Cardiac muscle cell (in vitro differentiated cells and primary cell): ENCODE measurements at places on chromosomes 7 and 10.

GRCh38 chr10:84407388-84408049, 79.1 kb downstream of the CCSER2 start:
- DNase-seq, result no peak

GRCh38 chr7:105010504-105011130, 3.4 kb upstream of the KMT2E start:
- no peak for DNase-seq

DNA sequence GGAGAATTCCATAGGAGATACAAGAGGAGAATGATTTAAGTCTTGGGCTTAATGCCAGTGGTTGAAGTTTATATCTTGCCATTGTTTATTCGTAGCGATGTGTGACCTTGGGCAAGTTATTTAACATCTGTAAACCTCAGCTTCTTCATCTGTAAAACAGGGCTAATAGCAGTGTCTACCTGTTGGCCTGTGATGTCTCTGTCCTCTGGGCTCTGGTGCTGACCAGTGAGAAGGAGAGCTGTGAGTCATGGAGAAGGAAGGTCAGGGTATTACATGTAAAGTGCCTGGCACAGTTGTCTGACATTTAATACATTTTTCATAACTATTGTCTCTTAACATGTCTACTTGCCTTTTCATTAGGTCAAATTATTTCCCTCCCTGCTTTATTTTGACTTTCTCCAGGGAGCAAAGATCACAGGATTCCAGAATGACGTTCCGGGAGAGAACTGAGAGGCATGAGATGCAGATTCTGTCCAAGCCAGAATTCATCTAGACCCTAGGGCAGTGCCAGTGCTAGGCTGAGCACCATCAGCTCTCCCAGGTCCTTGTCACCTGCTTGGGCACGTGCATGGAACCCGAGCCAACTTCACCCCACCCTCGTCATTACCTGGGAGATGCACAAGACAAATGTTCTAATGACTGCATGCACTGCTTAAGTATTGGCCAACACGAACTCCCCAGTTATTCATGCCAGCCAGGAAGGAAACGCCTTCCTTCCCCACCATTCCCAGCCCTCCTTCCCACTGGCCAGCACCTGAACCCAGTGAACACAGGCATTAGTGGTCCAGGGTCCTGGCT, 187.9 kb downstream of the DPY19L1 start:
- no peak for DNase-seq

GRCh38 chr7:42115795-42116194, 121.2 kb downstream of the GLI3 start:
- no peak for DNase-seq

- no peak for DNase-seq
Observed at GRCh38 chr7:140435252-140435895, 31.5 kb downstream of the RAB19 start.

DNA sequence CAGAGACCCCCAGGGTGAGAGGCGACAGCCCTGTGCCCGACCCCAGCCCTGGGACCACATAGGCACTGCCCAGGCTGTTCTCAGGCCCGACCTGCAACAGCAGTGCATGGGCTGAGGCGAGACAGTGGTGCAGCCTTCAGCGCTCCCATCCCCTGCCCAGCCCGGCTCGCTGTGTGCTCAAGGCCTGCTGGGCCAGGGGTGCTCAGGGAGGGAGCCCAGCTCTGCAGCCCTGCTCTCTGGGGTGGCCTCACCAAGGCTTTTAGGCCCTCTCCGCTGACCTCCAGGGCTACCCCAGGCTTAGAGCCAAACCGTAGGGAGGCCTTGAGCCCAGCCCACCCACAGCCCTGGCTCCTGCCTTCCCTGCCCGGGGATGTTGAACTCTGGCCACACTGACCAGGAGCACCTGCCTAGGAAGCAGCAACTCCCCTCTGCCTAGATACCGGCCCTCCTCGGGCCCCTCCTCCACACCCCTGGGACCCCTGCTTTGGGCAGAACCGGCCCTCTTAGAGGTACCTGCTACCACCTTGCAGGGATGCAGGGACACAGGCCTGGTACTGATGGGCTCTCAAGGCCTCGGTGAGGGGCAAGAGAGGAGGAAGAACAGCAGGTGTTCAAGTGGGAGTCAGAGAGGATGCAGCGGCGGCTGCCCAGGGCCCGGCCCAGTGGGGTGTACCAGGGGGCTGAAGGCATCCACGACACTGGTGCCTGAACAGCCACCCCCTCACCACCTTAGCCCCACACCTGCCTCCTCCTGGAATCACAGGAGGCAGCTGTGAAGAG, 231.5 kb downstream of the ELFN1 start:
- no peak for DNase-seq

DNA sequence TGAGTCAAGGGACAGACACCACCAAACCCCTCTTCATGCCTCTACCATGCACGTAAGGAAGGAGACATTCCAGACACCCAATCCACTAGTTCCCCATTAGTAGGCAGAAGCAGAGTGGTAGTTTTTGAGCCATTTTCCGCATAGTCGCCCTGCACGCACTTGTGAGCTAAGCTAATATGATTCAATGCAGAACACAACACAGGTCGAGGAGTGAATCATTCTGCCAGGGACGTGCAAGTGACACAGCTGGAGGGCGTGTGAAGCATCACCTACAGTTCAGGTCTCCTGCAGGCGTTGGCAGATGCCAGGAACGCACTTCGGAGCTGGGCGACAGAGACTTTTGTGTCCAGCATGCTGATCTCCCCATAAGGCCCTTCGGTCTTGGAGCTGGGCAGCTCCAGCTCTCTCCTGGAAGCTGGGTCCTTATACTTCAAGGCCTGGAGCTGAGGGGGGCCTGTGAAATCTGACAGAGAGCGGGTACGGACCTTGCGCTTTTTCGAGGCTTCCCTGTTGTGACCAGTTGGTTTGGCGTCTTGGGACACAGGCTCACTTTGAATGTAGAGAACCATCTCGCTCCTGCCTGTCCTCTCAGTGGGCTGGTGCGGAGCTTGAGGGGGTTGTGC, 102.4 kb downstream of the SVIL start:
- DNase-seq, result no peak

DNA sequence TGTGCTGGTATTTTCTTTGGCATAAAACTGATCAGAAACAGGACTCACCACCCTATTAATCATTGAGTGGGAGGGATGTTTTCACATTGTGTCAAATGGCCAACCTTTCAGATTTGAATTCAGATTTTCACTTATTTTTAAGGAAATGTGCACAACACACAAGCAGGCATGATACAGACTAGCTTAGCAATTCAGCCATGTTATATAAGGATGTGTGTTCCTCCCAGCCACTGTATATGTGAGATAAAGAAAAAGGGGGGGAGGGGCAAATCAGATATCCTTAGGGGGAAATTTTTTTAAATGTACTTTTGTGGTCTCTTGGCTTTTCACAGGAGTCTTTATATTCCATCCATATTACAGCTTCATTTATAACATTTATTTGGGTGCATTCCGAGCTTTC, 3.1 kb downstream of the GAD2 start:
- DNase-seq, result no peak
